ENCODE measurements at places on chromosomes 1 and 21. TPM values are rescaled to one million over a fixed set of nuclear protein-coding genes. Genes with fewer than 3 reads are reported as not detected.

- DNase-seq, result no peak
These were observed 219.3 kb upstream of the GREM2 start for GRCh38 chr1:240831191-240831631.

Gene MYOM3
- 334 TPM for total RNA-seq

- no peak for DNase-seq
These were observed 19.5 kb downstream of the LACTBL1 start for GRCh38 chr1:22953057-22953739.

DNA sequence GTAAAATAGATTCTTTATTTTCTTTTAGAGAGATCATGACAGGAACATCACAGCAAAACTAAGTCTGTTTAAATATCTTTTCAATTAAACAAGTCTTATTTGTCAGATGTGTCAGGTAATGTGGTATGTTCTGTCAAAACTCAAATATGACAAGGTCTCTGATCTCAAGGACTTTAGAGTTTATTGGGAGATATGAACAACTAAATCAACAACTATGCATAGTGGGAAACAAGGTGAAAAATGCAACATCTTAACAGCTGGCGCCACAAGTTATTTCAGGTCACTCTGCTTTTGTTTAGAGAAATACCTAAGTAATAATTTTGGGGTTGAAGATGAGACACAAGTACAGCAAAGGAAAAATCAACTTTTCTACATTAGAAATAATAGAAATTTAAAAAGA lies 779.4 kb upstream of the ADGRL4 start:
- DNase-seq, result no peak

- no peak for DNase-seq
These were observed 17.2 kb upstream of the MCOLN3 start for GRCh38 chr1:85065550-85065949.

DNA sequence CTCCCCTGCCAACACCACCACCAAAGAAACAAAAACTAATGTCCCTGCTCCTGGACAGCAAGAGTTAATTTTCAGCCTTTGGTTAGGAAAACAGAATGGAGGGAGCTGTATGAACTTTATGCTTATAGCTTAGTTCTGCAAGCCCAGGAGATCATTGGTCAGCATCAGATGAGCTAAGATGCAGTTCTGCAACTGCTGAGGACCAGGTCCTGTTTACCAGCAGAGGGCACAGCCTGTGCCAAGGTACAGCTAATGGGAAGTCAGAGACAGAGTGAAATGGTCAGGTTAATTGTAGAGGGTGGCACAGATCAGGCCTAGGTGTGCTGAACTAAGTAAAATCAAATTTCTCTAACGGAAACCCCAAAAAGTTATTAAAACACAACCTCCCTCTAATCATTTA lies 161.3 kb downstream of the ROR1 start:
- no peak for DNase-seq

DNA sequence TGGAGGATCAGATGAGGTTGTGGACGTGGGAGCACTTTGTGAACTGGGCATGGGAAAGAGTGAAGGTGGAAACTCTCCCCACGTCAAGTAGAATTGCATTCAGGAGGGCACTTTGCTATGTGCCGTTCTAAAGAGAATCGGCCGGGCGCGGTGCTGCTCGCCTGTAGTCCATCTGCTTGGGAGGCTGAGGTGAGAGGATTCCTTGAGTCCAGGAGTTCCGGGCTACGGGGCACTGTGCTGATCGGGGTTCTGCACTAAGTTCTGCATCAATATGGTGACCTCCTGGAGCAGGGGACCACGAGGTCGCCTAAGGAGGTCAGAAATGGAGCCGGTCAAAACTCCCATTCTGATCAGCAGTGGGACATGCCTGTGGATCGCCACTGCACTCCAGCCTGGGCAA lies 141.9 kb downstream of the PEX14 start:
- no peak for DNase-seq

GRCh38 chr1:166974647-166975345 lies 544 bp downstream of the ILDR2 start:
- no peak for DNase-seq

GRCh38 chr1:222210776-222211175 lies 337.1 kb downstream of the HHIPL2 start:
- no peak for DNase-seq

DNA sequence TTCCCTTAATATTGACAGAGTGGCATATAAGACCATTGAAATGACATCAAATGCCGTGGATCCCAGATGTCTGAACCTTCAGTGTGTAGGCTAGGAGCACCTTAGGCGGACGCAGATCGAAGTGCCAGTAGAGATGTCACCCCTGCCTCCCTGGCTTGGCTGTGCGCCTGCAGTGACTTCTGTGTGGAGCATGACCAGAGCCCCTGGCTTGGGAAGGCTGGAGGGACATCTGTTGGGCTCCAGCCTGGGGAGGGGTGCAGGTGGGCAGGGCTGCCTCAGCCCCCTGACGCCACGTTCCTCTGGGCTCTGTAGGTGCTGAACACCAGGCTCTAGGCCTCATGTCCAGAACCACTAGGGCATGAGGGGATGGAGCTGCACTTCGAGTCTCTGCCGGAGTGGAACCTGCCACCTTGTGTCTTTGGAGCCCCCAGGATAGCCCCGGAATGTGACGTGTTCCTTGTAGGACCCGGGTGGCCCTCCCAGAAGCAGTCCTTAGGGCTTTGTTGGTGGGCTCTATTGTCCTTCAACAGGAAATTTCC lies 103.8 kb downstream of the ADARB1 start:
- DNase-seq, result no peak

Gene KRTAP11-1
- not detected for total RNA-seq

DNA sequence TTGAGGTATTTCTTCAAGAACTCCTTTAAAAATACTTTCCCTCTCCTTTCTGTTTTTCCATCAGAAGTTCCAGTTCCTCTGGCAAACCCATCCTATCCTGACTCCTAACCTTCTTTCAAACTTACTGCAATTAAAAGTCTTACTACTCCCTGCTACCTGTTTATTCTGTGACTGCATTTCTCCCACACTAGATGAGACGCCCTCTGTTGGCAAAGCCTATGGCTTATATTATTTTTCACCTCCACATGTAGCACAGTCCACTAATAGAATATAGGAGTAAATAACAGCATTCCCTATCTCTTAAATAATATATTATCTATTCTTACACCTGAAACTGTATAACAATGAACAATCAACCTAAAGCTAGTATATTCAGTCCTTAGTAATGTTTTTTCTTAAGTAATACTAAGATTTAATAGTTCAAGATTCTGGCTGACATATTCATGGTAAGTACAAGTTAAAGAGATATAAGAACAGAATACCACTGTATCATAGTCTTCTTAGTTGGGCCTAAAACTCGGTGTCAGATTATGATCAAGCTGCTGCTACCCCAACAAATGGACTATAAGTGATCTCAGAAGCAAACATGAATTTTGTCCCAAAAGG lies 54.8 kb downstream of the RAB3GAP2 start:
- DNase-seq, result no peak

Measured in heart right ventricle (tissue), 16 donors.